ENCODE measurements at places on chromosomes 12 and 14.

- no peak for DNase-seq
- H3K36me3 ChIP-seq: no peaks in the 10 kb centered on the region
- H3K27me3 ChIP-seq: no peaks in the 10 kb centered on the region
- H3K4me1 ChIP-seq: no peaks in the 10 kb centered on the region
- H3K4me3 ChIP-seq: no peak overlapping the region
- H3K27ac ChIP-seq: no peak overlapping the region
These were observed 11.5 kb downstream of the ISCA2 start for GRCh38 chr14:74504874-74505720.

- H3K4me3 ChIP-seq: no peak overlapping the region
- H3K4me1 ChIP-seq: no peaks in the 10 kb centered on the region
- H3K36me3 ChIP-seq: no peaks in the 10 kb centered on the region
- no peaks in the 10 kb centered on the region for H3K27me3 ChIP-seq
- no peak overlapping the region for H3K27ac ChIP-seq
- DNase-seq: no peak
These were observed 64.4 kb downstream of the PPP1R36 start for GRCh38 chr14:64614166-64614565.

- peak overlapping the region; percentile 38 for H3K27ac ChIP-seq
- H3K4me3 ChIP-seq: peak overlapping the region; percentile 74
- DNase-seq: no peak
These were observed 1.5 kb downstream of the PLEKHA5 start for GRCh38 chr12:19131025-19131444.

DNA sequence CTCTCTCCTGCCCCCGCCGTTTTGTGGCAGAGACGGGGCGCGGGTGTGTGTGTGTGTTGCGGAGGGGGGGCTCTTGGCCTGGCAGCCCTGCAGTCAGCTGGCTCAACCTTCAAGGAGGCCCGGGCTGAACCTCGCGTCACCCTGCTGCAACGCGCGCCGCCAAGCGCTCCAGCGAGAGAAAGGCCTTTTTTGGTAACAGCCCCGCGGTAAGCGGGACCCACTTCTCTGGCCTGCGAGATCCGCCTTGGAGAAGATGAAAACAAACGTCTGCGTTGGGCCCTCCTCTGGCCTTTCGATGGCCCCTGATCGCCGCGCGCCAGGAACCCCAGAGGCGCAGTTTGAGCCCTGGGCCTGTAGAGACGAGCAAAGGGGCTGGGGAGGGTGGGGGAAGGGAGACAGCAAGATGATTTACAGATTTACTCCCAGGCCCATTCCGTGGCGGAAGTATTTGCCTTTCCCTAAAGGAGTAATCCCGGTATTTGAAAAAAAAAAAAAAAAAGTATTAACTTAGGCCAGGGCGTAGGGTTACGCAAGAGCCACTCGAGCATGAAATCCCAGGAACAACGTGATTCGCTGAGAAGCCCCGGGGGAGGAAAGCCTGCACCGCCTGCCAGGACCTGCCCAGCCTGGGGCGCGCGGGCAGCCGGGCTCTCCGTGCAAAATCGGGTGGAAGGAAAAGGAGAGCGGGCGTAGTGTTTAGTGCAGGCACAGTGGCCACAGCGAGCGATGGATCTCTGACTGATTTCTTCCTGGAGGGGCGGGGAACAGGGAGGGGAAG, 4.5 kb upstream of the IRF2BPL start:
- DNase-seq: peak; percentile 73
- H3K36me3 ChIP-seq: no peaks in the 10 kb centered on the region
- no peaks in the 10 kb centered on the region for H3K27me3 ChIP-seq
- peak overlapping the region; percentile 71 for H3K4me3 ChIP-seq
- peak overlapping the region; percentile 98 for H3K27ac ChIP-seq

DNA sequence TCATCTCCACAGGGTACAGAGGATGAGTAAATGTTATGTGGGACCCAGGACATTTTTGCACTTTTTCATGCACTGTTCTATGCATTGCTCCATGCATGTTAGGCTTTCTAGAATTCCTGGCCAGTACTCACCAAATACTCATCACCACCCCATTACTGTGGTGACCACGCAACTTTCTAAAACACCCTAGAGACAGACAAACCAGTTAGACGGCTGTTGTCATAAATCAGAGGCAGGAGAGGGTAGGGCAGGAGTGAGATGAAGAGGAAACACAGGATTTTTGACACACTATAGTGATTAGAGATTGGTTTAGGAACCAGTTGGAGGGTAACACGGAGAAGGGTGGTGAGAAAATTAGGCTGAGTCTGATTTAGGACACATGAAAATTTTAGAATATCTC, 59.3 kb downstream of the IFNG start:
- H3K36me3 ChIP-seq: no peaks in the 10 kb centered on the region
- H3K27ac ChIP-seq: no peak overlapping the region
- DNase-seq: no peak
- no peak overlapping the region for H3K4me3 ChIP-seq
